ENCODE measurements at places on chromosomes 13 and 19.

GRCh38 chr13:27967736-27968315, 1.3 kb downstream of the CDX2 start:
- DNase-seq, result no peak

DNA sequence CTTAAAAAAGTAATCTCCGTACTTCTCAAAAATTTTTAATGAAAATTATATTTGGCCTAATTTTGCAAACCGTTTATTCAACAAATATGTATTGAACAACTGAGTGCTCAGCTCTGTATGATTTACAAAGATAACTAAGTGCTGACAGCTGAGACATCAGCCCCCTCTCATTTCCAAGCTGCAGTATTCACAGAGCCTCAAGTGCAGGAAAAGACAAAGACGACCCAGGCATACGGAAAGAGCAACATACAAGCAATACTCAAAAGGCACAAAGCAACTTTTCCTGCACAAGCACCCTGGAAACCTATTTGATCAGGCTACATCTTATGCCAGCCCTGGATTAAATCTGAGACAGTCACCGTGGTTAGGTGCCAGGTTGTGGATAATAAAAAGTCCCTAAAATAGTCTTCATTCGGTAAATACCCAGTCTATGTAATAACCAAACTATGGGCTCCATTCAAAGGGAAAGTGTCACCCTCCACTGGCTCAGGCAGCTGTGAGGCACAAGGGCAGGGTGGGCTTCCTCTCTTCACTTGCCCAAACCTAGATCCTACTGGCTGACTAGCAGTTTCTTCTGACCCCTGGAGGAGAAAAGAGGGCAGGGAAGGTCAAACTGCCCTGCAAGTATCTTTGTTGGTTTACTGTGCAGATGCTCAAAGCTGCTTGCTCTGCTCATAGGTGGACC, 65.5 kb downstream of the TBC1D4 start:
- DNase-seq, result peak; percentile 24

GRCh38 chr19:18221815-18222725, 4.2 kb downstream of the PDE4C start:
- no peak for DNase-seq

- DNase-seq, result no peak
These were observed 541.4 kb downstream of the DACH1 start for GRCh38 chr13:71325556-71325955.

DNA sequence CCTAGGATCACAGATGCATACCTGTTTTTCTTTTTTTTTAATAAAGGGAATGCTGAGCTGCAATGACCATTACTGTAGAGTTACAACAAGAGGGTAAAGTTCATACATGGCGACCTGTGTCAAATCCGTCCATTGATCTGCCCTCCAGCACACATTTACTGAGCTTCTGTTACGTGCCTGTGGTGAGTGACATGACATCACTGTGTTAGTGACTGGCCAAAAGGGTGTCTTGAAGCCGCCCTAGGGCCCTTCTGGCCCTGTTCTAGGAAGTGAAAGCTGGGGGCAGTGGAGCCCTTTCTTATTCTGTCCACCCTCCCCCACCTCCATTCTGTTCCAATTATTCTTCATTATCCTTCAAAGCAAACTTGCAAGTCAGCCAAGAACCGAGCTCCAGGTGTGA, 66.3 kb downstream of the ZIC5 start:
- no peak for DNase-seq

- DNase-seq, result no peak
These were observed 133.9 kb downstream of the SLITRK6 start for GRCh38 chr13:85665286-85665685.

- DNase-seq, result peak; percentile 1
These were observed 667 bp downstream of the ZNF878 start for GRCh38 chr19:12052091-12052496.

- no peak for DNase-seq
These were observed at the start of gene MAP4K1 for GRCh38 chr19:38617764-38618589. MAP4K1 (minus strand) TSS chr19:38617953; CDS start chr19:38617895, 58 bp downstream.

- DNase-seq, result no peak
These were observed 12.4 kb upstream of the BBC3 start for GRCh38 chr19:47243364-47243775.

DNA sequence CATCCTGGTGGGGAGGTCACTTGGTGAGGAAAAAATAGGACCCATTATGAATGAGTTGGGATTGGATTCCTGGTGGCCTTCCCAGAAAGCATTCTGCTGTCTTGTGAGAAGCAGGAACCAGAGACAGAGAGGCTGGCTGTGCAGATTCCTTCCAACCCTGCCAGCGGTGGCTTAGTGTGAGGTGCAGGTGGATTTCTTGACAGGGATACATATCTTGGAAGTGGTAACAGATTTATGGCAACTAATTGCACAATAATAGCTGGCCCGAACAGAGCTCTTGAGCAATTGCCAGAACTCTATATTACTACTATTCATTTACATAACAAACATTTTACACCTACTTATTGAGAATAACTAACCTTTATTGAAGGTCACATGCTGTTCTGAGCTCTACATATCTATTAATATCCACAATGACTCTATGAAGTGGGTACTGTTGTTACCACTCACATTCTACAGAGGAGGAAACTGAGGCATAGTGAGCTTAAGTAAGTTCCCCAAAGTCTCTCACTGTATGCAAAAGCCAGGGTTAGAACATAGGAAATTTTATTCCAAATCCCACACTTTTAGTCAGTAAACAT, 173.9 kb upstream of the SERP2 start:
- DNase-seq, result no peak

- no peak for DNase-seq
These were observed 31.1 kb downstream of the ITM2B start for GRCh38 chr13:48264058-48264457.

GRCh38 chr13:96621634-96622183, 372.6 kb downstream of the OXGR1 start:
- no peak for DNase-seq

- peak; percentile 33 for DNase-seq
These were observed 66.4 kb downstream of the SPACA7 start for GRCh38 chr13:112442483-112443090.

DNA sequence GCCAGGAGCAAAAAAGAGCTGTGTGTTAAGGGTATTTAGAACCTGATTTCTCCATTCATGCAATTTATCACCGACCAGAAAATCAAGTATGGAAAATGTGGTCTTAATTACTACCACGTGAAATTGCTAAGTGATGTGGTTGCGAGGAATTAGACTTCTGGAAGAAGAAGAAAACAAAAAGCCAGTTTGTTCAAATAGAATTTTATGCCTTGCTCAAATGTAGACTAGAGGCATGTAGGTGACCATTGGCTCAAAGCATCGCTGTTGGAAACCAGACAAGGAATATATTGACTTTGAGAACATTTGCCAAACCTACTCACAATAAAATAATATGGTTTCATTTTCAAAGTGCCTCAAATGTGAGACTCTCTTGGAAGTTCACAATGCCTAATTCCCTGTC, 57.3 kb upstream of the LRCH1 start:
- no peak for DNase-seq

DNA sequence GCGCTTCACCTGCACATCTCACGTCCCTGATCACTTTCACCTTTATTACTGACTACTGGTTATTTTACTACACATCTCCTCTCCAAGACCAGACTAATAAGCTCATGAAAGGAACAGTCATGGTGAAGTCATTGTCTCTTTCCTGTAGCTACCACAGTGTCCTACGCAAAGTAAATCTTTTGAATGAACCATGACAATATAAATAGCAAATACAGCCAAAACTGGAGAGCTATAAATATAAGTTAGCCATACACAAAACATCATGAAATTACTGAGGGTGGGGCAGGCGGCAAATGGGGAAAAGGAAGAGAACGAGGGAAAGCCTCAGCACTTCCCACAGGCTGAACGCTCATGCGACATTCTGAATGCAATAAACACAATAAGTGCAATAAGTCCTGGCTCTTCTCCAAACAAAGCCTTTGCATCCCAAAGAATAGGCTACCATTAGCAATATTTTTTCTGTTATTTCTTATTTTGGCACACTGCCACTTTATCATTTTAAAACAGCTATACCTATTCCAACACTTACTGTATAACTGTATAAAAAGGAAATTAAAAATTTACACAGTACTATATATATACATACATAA, 62.5 kb downstream of the TUBGCP3 start:
- no peak for DNase-seq

- peak; percentile 45 for DNase-seq
These were observed 46.3 kb upstream of the ZNF730 start for GRCh38 chr19:23070353-23071146.

DNA sequence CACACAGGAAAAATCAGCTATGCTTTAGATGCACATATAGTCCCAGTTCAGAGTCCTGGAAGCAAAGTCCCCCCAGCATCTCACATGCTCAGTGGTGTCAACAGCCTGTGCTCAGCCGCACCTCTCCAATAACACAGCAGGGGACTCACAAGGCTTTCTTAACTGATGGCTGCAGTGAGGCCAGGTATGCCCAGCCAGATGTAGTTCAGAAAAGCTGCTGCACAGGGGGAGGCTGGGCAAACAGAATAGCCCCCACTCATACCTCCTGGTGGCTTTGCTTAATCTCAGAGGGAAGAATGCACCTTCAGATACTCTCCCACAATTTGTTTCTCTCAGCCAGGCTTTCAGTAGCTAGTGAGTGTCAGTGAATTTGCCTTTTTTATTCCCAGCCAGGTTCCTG, 33.4 kb downstream of the FAM124A start:
- DNase-seq, result no peak

DNA sequence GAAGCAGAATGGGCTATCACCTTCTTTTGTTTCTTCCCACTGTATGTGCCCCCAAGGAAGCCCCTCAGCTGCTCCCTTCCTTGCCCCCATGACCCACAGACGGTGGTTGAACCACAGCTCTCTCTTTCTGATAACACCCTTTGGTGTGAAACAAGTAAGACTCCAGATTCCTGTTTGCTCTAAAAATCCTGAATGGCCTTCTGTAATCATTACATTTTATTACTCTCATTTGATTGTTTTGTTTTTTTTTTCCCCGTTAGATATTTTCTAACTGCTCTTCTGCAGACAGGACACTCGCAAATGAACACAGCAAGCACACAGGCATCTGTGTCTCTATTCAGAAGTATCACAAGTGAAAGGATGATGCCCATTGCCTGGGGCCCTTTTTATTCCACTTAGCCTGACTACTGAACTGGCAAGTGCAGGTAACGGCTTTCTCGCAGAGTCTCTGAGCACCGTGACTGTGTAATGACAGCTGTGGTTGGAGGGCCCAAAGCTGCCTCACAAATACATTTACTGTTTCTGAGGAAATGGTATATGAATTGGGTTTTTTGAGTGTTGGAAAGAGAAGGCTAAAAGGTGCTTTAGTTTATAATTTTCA, 59.3 kb downstream of the OXGR1 start:
- DNase-seq, result no peak

GRCh38 chr13:76711550-76712182, 174.5 kb downstream of the KCTD12 start:
- DNase-seq, result no peak

DNA sequence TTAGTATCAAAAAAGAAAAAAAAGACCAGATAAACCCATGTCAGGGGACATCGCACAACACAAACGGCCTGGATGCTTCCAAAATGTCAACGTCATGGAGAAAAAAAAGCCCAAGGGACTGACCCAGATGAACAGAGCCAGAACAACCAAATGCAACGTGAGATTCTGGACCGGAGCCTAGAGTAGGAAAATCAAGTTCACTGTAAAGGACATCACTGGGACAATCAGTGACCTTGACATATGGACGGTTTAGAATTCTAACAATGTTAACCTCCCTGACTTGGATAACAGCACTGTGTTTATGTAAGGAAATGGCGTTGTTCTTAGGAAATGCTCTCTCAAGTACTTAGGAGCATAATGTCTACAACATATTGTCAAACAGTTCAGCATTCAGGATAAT, 15.1 kb upstream of the EMP3 start:
- no peak for DNase-seq

DNA sequence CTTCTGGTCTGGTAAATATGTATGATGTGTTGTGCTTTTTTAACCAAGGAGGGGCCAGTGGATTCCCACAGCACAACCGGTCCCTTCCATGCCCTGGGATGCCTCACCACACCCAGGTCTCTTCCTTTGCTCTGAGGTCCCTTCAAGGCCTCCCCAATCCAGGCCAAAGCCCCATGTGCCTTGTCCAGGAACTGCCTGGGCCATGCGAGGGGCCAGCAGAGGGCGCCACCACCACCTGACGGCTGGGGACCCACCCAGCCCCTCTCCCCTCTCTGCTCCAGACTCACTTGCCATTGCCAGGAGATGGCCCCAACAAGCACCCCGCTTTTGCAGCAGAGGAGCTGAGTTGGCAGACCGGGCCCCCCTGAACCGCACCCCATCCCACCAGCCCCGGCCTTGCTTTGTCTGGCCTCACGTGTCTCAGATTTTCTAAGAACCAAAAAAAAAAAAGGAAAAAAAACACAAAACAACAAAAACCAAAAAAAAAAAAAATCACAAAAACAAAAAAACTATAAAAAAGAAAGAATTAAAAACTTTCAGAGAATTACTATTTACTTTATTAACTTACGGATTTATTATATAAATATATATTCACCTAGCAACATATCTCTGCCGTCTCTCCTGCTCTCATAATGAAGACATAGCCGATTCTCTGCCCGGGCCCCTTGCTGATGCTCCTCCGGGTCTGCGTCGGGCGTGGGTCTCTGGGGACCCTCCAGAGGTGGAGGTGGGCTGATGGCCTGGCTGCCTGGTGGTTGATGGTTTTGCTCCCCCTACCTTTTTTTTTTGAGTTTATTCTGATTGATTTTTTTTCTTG, 14.4 kb downstream of the CAPN12 start:
- DNase-seq, result no peak

- no peak for DNase-seq
These were observed 134.8 kb downstream of the LACC1 start for GRCh38 chr13:44014501-44014900.

DNA sequence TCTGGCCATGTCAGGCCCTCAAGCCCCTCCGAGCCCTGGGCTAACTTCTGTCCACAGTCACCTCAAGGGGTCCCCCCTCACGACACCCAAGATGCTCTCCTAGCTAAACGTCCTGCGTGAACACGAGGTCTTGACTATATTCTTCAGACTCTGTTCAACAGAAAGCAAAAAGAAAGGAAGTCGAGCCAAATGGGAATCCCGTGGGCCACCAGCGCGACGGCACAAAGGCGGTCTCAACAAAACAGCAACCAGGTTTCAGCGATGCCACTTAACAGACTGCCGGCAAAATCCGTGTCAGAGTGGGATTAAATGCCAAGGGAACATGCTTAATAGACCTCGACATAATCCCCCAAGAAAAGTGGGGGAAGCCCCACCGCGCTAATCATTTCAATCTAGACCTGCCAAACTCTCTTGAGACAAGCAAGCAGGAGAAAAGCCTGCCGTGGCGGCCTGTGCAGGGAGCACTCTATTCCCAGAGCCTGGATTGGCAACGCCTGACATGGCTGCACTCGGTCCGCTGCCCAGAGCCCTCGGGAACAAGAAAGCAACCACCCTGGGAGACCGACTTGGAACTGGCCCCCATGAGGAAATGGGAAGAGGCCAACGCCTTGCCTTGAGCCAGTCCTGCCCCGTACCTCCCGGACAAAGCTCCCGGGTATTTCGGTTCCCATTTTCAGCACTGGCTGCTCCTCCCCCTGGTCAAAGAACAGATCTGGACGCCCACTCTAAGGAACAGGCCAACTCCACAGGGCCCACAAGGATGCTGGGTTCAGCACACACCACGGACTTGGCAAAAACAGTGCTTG, 16.0 kb downstream of the ZC3H4 start:
- no peak for DNase-seq

GRCh38 chr13:112583592-112584277, 4.2 kb downstream of the TUBGCP3 start:
- no peak for DNase-seq

GRCh38 chr19:31597616-31598015, 248.4 kb upstream of the TSHZ3 start:
- no peak for DNase-seq

GRCh38 chr13:109751477-109751876, 34.9 kb downstream of the IRS2 start:
- DNase-seq, result no peak

GRCh38 chr13:100305398-100305797, 216.5 kb downstream of the PCCA start:
- no peak for DNase-seq

All from NCI-H1092 treated with DMSO at 0.1 percent for 48 hours (cell line).